ENCODE measurements at places on chromosomes 2 and 18.

DNA sequence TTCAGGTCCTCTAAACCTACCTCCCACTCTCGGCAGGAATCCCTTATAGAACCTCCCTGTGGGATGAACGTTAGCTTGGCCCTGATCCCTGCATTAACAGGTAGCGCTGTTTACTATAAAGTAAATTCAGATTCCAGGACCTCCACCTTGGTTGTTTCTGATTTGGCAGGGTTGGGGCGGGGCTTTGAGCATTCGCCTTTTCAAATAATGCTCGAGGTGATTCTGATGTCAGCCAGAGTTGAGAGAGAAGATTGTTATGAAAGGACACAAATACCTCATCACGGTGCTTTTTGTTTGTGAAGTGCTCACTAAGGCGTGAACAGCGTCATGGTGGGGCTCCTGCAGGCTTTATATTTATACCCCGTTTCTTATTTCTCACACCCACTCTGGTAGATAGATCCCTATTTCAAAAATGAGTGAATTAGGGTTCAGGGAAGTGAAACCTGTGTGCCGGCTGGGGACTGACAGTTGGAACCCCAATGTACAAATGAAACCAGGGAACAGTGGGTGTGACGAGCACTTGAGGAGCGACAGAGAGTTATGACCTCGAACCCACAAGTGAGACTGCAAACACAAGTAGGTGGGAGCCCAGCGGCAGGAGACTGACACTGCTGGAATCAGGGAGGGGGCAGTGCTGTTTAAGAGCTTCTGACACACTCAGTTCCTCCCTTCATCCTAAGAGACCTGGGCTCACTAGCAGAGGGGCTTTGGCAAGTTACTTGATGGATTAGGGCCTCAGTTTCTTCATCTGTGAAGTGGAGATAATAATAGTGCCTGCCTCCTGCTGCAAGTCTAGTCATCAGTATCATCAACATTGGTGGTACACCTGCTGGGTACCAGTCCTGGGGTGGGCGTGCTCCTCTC lies 14.2 kb upstream of the CXCR4 start:
- DNase-seq, result no peak

DNA sequence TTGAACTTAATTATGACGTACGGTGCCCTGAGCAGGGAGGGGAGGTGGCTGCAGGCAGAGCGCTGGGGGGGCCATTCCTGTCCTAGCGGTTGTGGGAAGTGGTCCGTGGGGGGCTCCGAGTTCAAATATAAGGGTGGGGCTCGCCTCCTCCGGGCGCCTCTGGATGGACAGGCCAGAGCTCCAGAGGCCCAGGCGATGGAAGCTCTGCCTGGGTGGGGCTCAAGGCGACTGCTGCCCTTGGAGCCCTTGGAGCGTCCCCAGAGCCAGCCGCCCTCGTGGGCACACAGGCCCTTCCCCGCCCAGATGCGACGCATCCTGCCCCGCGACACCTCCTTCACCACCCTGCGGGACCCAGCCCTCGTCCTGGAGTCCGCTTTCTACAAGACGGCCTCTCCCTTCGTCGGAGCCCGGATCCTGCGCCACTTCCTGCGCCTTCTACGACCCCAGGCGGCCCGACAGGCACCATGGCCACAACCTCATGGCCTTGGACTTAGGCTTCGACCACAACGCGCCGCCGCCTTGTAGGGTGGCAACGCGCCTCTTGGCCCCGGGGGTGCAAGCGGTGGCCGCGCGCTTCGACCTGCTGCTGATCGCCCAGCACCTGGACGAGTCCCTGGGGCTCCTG lies 10.5 kb downstream of the AQP12B start:
- no peak for DNase-seq

DNA sequence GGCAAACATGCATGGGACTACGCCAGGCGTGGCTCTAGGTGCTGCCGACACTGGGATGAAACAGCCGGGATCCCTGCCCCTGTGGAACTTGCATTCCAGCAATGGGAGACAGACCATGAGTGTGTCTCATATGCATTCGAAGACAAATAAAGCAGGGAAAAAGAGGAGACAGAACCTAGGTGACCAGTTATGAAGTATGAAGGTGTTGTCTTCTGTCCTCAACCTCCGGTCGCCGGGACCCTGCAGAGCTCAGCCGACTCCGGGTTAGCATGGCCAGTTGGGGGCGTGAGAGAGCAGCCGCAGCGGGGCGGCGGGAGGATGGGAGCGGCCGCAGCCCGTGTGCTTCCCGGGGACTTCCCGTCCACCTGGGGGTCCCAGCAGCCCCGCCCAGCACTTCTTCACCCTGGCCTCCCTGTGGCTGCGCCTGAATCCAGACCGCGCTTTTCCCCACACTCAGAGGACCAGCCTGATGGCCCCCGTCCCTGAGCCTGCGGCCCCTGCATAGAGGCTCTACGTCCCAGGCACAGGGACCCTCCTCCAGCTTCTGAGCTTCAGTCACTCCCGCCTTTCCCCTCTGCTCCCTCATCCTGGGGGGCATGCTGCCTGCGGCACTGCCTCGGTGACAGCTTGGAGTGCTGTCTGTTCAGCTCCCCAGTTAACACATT lies 11.4 kb downstream of the ID2 start:
- peak; percentile 43 for DNase-seq

DNA sequence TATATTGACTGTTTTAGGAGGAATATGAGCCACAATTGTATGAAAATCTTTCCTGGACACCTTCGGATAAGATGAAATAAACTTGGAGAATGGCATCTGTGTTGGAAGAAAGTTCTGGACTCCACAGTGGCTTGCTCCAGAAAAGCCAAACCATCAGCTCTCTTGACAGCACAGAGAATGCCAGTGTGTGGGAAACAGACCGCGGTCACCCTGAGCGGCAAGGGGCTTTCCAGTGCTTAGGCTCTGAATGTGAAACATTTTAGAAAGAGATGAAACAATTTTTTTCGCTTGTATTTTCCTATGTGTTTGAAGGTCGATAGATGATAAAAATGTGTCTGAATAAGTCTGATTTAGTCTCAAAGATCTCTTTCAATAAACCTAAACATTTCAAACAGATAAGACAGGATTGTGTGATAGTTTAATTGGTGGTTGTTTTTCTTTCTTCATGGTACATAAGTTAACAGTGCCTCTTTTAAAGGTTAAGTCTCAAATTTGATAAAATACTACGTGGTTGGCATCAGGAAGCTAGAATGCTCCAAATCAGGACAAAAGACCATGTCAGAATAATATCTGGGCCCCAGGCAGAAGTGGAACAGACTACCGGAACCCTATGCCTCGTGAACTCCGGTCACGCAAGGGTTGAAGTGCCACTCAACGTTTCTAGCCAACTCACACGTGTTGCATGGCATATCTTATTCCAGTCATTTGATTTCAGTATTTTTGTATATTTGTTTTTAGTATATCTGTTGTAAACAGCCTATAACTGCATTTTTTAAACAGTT lies 28.9 kb downstream of the PTGR3 start:
- DNase-seq, result no peak

- DNase-seq, result no peak
Observed at GRCh38 chr2:216754336-216754735, 59.0 kb upstream of the IGFBP5 start.

DNA sequence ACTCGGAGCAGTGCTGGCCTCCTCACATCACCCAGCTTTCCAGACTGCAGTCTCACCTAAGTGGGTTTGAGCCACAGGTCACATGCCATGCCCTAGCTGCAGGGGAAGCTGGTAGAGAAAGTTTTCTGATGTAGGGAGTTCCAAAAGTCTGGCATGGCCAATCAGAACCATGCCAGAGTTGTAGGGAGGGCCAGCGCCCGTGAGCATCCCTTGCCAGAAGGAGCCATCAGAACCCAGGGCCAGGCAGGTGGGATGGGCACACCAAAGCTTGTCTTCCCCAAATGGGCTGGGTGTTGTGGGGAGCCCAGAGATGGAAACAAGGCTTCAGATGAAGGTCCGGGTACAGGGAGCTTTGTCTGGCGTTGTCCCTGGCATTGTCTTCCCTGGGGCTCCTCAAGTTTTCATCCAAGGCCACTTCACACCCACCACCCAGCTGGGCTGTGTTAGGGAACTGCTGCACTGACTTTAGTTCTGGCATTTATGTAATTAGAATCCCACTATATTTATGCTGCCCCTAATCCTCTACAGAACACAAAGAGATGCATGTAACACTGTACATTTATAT lies 247.9 kb downstream of the KLHL29 start:
- no peak for DNase-seq

DNA sequence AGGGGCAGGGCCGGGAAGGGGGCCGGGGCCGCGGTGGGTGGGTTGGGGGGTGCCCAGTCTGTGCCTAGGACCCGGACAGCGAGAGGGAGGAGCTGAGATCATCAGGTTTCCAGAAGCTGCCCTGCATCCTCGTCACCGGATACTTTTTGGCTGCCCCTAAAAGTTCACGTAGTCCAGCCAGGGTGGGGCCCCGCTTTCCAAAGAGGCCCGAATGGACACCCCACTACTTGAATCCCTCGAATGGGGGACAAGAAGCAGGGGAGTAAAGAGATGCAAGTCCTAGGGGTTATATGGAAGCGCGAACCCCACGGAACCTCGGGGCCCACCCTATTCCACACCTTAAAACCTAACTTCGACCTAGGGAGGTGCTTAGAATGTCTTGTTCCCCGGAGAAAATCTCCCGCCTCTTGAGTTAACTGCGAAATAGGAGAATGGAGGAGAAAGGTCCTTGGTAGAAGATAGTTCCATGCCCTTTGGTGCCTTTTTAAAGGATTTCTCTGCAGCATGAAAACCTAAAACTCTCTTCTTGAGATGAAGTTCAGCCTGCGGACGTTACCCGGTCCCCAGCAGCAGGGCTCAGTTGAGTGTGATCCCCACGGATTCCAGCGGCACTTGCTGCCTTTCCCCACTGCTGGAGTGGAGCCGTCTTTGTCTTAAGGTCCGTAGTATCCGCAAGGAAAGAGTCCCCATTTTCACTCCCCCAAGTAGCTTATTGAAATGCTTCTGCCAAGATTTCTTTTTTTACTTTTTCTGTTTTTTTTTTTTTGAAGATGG lies 2.1 kb upstream of the RNF152 start:
- DNase-seq, result no peak

DNA sequence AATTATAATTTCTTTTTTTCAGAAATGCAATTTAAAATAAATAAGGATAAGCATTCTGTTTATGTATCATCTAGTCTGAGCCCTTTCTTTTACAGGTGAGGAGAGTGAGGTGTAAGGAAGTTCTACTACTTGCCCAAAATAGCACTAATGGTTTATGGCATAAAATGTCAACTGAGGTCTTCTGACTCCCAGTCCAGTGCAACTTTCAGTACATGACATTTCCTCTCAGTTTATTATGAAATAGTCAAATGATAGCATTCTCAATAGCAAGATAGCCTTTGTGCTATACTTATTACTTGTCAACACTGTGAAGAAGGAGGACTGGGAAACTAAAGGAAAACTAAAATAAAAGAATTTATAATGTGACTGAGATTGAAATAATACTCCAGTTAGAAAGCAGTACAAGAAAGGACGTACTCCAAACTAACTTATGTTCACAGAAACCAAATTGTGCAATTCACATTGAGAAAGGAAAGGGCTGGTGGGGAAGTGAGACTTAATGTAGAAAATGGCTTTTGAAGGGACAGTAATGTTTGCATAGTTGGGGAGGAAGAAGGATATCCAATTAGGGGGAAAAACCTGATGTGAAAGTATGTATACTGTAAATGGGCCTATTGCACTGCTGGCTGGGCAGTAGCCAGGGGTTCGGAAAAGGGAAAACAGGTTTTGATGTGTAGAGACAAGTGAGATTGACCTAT lies 166.7 kb upstream of the ZEB2 start:
- no peak for DNase-seq

DNA sequence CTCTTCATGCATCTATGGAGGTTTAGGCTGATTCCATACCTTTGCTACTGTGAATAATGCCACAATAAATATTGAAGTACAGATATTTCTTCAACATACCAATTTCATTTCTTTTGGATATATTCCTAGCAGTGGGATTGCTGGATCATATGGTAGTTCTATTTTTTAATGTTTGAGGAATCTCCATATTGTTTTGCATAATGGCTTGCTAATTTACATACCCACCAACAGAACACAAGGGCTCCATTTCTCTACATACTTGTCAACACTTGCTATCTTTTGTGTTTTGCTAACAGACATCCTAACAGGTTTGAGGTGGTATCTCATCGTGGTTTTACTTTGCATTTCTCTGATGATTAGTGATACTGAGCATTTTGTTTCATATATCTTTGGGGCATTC lies 253.2 kb downstream of the ZNF804A start:
- no peak for DNase-seq

GRCh38 chr18:79876497-79876896 lies 75.0 kb downstream of the SLC66A2 start:
- DNase-seq, result no peak

GRCh38 chr2:234595829-234596228 lies 98.9 kb upstream of the ARL4C start:
- no peak for DNase-seq

- peak; percentile 34 for DNase-seq
Observed at GRCh38 chr2:142140434-142140845, 9.6 kb upstream of the LRP1B start.

DNA sequence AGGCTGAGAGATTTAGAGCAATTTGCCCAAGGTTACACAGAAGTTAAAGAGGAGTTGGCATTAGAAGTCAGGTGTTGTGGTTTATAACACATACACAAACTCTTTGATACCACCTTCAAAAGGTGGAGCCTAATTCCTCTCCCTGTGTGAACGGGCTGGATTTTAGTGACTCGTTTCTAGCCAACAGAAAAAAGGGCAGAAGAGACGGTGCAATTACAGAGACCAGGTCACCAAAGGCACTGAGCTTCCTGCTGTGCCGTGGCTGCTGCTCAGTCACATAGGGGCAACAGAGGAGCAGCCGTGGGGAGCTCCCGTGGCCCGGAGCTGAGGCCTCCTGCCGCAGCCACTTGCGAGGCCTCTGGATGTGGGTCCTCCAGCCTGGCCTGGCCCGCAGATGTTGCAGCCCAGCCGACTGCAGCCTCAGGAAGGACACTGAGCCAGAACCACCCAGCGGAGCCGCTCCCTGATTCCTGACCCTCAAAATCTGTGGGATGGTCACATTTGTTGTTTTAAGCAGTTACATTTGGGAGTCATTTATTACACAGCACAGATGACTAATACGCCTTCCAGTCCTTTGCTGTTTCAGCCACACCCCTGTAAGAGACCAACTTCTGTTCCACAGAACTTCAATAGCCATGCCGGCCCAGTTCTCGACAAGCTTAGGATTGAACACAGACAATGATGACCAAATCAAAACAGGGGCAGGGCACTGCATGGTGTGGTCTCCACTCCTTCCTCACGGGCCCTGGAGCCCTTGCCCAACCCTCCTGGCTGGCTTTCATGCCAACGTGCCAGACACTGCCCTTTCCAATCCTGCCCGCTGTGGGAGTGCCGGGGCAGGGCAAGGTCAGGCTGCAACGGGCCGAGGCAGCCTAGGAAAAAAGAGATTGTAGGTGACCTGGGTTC lies 17.1 kb downstream of the EDAR start:
- DNase-seq, result no peak

- peak; percentile 37 for DNase-seq
Observed at GRCh38 chr2:20580690-20581437, 70.0 kb downstream of the HS1BP3 start.

DNA sequence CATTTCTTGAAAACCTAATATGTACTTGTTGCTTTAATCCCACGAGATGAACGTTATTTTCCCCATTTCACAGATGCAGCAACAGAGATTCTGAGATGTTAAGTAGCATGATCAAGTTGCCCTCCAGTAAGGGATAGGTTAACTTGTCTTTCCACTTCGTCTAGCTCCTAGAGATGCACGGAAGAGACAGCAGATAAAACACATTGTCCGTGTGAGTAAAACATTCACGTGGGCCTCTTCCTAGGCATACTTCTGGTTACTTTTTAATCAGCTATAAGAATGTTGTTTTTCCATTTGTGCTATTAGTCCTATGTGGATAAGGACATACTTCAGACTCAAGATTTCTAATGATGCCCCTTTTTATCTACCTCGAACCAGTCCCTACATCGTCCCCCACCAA lies 1.2 kb upstream of the ARHGAP28 start:
- DNase-seq, result no peak
